ENCODE measurements at places on chromosomes 5 and 9.
A peak's percentile ranks its signal among the peaks of the same experiment; 100 is the strongest.

- DNase-seq = no peak
Measured at GRCh38 chr9:22111954-22112247, 102.8 kb upstream of the CDKN2B start.

DNA sequence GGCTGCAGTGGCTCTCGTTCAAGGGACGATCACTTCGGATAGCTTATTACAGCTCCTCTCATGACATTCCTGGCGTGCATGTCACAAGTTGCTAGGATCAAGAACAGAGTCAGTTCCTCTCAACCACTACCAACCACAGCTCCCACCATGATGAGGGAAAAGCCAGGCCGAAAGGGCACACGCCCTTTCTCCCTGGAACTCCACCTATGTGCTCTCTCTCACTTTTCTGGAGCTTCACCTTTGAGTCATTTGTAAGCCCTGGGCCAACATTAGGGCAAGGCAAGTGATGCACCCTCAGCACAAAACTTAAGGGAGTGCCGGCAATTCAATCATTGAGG lies 1.6 kb downstream of the SPACA9 start:
- DNase-seq = no peak

DNA sequence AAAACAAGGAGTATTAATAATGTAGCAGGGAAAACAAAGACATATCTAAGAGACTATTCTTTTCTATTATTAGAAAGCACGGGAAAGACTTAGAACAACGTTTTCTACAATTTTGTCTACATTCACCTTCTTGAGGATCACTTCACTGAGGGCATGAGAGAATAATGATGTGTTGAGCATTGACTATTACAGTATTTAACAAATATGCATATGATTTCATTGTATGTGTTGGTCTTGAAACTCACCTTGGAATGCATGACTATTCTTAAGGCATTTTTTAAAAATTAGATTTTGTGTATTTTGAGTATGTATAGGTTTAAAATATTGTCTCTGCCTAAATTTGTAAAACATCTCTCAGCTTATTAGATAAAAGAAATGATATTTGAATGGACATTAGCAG lies 1.2 kb downstream of the FSD1L start:
- no peak for DNase-seq

GRCh38 chr5:149618581-149619248 lies 37.4 kb downstream of the ARHGEF37 start:
- DNase-seq = peak; percentile 13

DNA sequence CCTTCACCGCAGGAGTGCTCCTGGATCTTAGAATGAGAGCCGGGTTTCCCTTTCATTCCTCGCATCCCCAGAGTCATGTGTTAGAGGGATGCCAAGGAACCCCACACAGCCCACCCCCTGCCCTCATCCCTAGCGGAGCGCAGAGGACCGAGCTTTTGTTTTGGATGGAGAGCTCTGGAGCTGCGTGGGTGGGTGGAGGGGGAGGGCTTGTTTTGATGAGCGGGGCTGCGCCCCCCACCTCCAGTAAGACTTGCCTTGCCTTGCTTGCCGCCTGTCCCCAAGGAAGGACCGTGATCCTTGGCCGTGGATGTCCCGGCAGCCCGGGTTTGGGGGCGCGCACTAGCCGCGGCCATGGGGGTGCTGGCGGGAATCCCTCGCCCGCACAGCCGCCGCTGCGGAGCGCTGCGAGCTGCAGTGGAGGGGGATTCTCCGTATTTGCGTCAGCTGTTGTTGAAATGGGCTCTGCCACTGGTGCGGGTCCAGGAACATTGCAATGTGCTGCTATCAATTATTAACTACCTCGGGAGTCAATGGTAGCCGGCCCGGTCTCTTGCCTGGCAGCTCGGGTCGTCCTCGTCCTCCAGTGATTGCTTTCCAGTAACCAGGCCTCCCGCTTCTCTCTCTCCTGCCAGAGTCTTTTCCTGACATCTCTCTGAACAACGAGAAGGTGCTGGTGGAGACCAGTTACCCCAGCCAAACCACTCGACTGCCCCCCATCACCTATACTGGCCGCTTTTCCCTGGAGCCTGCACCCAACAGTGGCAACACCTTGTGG lies 1.0 kb downstream of the EGR1 start:
- DNase-seq = no peak

DNA sequence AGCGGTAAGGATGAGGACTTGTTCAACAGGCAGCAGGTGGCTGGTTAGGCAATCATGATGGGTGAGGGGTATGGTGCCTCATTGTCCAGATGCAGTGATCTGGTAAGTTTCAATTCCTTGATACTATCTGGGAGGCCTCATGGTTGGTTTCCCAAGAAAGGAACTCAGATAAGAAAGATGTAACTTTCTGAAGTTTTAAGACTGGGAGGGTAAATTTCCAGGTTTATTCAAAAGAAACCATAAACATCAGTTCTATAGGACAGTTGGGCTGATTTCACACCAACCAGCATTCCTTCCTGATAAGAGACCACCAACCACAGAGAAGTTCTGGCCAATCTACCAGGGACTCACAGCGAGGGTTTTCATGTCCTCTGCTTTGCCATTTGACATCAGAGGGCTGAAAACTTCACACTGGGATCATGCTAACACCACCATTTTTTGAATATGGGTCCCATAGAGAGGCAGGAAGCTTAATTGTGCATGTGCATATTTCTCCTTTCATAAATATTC lies 773 bp upstream of the AGGF1 start:
- no peak for DNase-seq

GRCh38 chr5:76718880-76719279 lies 3.0 kb downstream of the F2R start:
- no peak for DNase-seq

DNA sequence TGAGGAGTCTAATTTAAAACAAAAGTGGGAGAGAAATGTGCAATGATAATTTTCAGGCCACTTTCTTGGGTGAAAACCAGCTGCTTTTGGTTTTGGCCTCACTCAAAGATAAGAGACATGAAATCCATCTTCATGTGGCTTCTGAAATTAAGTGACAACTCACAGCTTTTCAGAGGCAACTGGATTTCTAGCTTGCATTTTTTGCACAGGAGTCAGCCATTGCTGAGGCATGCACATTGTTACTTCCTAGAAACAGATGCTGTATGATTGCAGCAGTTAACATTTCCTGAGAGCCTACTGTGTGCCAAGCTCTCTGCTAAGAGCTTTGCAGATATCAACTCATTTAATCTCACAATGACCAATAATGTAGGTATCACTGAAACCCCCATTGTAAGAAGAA lies 562.6 kb downstream of the NR2F1-AS1 start:
- no peak for DNase-seq

DNA sequence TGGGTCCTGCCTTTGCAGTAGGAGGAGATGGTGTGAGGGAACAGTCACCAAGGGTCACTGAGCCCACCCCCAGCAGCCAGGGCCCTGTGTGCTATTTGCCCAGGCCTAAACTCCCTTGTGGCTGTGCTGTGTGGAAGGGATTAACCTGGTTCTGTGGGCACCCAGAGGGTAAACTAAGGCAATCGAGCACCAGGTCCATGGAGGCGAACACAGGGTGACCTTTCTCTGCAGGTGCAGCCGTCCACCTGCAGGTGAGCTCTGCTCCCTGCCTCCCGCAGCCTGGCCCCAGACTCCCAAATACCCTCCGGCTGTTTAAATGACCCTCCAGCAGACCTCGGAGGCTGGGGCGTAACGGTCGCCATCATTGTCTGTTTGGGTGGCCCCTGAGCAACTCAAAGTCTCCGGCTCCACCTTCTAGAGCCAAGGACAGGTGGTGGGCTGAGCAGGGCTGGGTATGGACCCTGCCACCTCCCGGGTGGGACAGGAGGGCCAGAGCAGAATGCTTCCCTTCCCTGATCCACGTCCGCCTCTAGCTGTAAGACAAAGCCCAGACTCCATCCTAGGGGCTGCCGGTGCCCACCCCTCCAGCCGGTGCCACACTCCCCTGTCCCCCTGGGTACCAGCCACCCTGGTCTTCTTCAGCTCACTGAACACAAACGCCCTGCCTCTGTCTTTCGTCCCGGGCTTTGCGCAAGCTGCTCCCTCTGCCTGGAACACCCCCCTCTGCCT lies 34.1 kb upstream of the FIBCD1 start:
- no peak for DNase-seq

DNA sequence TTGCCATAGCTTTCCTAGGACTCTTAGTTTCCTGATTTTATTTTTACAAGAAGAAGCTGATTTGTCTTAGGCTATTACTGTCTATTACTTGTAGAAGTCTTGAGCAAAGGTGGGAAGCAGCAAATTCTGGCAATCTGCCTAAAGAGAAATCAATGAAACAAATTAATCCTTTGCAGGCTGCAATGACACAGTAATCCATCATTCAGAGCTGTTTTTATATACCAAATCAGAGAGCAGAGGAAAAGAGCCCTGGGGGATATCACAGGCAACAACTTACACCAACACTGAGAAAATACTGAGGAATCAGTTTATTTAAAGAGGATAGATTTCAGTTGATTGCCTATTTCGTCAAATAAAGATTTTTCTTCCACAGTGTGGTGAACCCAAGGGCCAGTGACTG lies 13.6 kb downstream of the NR2F1-AS1 start:
- no peak for DNase-seq

- no peak for DNase-seq
Measured at GRCh38 chr5:34721327-34721726, 65.2 kb downstream of the RAI14 start.

DNA sequence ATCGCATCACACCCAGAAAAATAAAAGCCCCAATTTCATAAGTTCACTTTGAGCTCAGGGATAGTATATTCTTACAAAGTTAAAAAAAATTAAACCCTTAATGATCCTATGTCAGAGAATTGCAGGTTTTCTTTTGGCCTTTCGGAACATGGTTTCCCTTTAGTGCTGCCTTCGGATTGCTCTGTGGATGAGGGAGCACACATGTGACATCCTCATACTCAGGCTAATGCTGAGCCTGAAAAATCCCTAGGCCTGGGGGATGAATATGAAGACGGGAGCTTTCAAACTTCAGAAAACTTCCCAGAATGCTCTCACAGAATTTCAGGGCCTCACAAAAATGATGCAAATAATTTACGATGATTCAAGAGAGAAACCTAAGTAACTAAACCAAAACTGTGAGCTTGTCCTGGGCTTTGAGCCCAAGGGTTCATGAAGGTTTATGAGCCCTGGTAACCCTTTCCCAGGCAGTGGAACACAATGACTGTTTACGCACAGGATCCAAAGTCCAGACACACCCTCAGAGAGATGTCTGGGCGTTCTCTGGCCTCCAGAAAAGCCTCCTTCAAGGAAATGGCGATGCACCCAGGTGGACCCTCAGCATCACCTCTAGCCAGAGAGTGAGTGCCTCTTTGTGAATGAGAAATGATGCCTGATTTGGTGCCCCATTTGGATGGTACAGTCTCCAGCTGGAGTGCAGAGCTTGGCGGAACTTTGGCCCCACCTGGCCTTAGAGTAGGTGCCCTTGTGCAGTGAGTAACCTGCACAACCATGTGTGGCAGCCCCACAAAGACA lies 145.4 kb downstream of the ENTREP1 start:
- DNase-seq = no peak

- DNase-seq = no peak
Measured at GRCh38 chr5:67537439-67538148, 341.0 kb upstream of the CD180 start.

DNA sequence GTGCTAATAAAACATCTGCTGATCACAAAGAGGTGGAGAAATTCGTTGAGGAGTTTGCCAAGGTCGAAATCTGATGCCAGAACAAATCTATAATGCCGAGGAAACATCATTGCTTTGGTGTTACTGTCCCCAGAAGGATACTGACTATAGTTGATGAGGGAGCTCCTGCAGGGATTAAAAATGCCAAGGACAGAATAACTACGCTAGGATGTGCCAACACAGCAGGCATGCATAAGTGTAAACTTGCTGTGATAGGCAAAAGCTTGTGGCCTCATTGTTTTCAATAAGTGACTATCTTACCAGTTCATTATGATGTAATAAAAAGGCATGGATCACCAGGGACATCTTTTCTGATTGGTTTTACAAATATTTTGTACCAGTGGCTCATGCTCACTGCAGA lies 66.8 kb upstream of the ADCY2 start:
- DNase-seq = no peak

DNA sequence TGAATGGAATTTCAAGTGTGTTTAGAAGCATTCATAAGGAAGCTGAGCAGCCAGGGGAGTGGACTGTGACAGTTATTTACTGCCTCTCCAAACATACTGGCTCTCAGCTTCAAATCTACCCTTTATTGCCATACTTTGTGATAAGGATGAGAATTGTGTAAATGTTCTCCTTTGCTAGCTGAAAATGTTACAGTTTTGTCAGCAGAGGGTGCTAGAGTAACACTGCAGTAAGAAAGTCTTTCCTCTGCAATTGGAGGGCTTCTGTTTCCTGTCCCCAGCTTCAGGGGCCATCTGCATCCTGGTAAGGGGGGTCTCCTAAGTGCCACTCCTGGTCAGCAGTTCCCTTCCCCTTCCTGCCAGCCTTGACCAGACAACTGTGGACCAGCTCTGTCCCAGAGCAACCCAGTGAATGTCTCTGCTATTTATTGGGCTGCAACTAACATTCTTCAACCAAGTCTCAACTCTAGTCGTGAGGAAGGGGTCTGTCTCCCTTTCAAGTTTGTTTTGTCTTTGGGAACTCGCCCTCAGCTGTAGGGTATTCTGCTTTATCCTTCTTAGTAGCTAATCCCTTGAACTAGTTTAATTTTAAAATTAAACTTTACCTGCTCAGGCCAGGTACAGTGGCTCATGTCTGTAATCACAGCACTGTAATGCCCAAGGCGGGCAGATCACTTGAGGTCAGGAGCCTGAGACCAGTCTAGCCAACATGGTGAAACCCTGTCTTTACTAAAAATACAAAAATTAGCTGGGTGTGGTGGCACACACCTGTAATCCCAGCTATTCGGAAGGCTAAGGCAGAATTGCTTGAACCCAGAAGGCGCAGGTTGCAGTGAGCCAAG lies 45.3 kb downstream of the RAPGEF6 start:
- no peak for DNase-seq

GRCh38 chr9:130308081-130308571 lies 42.6 kb downstream of the HMCN2 start:
- DNase-seq = no peak

- no peak for DNase-seq
Measured at GRCh38 chr9:94623253-94623652, 16.1 kb downstream of the FBP1 start.

GRCh38 chr5:2007496-2007877 lies 124.8 kb upstream of the IRX4 start:
- DNase-seq = no peak

GRCh38 chr9:121567500-121568342 lies 68.1 kb upstream of the GGTA1 start:
- no peak for DNase-seq

GRCh38 chr5:11672385-11673085 lies 231.7 kb downstream of the CTNND2 start:
- no peak for DNase-seq

DNA sequence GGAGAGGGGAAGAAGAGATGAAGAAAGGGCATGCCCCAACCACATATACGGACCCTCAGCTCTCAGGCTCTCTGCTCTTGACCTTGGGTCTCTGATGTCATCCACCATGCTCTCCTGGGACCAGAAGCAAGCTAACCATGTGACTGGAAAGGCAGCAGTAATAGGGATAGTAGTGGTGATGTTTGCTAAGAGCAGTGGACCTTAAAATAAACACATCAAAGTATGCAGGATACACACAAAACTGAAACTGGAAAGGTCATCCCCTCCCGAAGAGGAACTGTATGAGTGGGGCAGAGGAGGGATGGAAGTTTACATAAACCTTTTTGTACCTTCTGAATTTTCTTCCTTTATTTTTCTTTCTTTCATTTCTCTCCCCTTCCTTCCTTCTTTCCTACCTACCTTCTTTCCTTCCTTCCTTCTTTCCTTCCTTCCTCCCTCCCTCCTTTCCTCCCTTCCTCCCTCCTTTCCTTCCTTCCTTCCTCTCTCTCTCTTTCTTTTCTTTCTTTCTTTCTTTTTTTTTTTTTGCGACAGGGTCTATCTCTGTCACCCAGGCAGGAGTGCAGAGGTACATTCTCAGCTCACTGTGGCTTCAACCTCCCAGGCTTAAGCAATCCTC lies 8.1 kb upstream of the PTPN3 start:
- no peak for DNase-seq

All from caudate nucleus (tissue), 63 donors.